Renal pelvis (tissue), 12 donors: ENCODE measurements at places on chromosomes 13 and 19.
A peak's percentile ranks its signal among the peaks of the same experiment; 100 is the strongest.

- DNase-seq, result no peak
Measured at GRCh38 chr19:8321986-8322637, 816 bp downstream of the RPS28 start.

DNA sequence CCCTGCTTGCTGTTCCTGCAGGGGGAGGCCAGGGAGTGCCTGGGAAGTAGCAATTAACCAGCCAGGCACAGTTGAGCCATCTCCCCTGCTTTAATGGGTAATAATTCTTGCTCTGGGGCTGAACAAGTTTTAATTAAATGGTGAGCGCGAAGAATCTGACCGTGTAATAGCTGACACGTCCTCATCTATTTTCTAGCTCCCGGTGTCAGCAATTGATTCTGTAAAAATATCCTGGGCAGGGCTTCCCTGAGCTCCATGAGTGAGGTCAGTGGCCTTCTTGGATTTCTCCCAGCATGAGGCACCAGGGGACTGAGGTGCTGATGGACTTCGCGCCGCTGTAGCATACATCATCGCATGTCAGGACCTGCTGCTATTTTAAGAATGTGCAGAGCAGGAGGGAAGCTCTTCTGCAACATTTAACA lies 26.9 kb downstream of the SIPA1L3 start:
- peak; percentile 61 for DNase-seq

GRCh38 chr13:94079876-94080275 lies 399.6 kb downstream of the DCT start:
- no peak for DNase-seq

GRCh38 chr19:42422901-42423461 lies 4.2 kb downstream of the LIPE start:
- peak; percentile 67 for DNase-seq

DNA sequence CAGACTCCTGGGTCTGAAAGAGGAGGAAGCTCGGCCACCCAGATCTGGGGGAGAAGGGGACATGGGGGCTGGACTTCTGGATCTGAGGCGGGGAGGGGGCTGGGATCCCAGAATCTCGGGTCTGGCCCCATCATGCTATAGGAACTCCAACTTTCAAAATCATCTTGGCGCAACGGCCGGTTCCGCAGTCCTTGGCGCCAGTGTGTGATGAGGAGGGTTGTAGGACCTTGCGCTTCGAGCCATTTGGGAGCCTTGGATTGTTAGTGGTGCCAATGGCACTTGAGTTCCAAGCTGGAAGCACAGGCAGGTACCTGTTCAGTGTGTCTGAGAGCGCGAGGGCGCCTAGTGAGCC lies 324 bp downstream of the RUVBL2 start:
- no peak for DNase-seq

GRCh38 chr13:43388282-43389034 lies 365.1 kb downstream of the DNAJC15 start:
- DNase-seq, result peak; percentile 30

GRCh38 chr13:102845289-102845629 lies 573 bp upstream of the ERCC5 start:
- no peak for DNase-seq

GRCh38 chr13:100442095-100442832 lies 146.3 kb downstream of the GGACT start:
- DNase-seq, result no peak

DNA sequence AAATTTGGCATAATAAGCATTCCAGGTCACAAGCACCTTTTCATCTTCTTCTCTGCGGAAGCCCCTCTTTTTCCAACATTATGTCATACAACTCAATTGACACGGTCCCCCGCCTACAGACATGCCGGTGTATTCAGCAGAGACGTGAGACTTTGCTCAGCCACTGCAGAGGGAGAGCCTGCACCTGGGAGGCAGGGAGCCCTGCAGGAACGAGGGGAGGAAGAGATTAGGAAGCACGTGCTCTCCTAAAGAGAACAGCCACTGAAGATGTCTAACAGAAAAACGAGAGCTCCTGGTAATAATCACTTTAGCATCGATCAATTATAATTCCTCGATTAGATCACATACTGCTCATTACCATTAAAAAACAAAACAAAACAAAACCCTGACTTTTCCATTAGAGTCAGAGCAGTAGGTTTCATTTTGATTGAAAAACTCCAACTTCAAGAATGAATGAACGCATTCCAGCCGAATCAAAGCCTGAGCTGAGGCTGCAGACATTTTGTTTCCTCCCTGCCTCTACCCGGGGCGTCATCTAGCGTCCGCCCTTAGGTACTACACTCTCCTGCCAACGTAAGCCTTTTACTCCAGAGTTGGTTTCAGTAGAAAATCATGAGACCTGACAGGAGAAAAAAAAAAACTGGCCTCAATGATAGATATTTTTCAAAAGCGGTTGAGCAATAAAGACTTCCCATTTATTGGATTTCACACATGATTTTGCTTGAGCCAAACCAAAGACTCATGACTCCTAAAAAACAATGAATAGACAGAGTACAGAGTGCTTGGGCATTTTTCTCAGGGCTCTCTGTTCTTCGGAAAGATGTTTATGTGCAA lies 194.5 kb downstream of the KATNAL1 start:
- DNase-seq, result peak; percentile 85

GRCh38 chr13:60134376-60134775 lies 29.4 kb downstream of the DIAPH3 start:
- DNase-seq, result no peak

- DNase-seq, result no peak
Measured at GRCh38 chr13:50140153-50140552, 124.9 kb downstream of the KCNRG start.

DNA sequence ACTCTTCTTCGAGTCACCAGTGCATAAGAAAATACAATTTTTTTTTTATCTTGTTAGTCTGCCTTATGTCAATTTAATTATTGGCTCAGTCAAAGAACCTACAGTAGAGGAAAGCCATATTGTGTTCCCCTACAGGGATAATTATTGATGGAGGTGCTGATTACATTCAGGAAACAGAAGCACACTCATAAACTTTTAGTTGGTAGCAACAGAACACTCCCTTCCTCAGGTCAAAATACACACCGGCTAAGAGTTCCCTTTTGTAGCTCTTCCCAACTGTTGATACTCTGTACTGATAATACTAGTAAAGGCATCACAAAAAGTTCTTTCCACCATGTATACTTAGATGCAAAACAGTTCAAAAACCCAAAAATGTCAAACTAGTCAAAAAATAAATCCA lies 18.4 kb downstream of the FOXO1 start:
- no peak for DNase-seq
